ENCODE measurements at places on chromosomes 3 and 15.

DNA sequence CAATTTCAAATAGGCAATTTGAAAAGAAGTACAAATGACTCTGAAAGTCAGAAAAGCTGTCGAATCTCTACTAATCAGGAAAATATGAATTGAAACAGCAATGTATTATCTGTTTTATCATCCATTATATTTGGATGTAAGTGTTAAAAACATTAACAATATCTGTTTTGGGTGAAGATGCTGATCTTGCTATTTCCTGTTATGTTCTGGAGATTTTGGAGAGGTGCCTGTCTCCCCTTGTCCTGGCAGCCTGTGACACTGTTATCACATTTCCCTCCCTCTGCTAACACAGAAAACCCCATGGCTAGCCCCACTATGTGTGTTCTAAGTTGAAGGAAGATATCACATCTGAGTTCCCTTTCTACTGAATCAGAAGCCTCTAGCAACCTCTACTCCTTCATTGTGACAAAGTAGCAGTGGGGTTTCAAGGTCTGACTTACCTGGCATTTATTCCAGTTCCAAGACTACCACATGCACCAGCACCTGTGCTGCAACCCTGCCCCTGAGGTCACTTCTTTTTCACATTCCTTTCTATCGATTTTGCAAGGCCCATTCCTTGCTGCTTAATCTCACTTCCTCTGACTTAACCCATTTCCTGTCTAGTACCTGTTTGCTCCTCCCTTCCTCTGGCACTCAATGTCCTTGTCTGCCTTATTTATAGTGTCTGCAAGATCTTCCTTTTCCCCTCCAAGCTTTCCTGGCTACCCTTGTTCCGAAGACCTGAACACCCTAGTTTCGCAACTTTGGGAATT lies 95.5 kb upstream of the COL8A1 start:
- no peak for DNase-seq

DNA sequence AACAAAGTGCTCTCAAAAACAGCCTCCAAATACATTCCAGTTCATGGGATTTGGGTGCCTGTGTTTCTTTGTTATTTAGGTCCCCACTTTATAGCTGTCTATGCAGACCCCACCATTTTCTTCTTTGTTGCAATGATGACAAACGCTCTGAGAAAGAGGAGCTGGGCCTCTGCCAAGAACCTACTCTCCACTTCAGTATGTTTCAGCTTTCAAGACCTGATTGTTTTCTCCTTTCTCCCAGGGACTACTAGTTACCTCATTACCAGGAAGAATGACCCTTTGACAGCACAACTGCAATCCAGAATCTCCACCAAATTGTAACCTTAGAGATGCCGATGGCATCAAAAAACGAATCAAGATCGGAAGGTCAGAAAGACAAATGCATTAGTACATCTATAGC lies 236.8 kb downstream of the MEIS2 start:
- no peak for DNase-seq

- DNase-seq: no peak
Measured at GRCh38 chr15:76381366-76381765, 44.8 kb downstream of the ISL2 start.

DNA sequence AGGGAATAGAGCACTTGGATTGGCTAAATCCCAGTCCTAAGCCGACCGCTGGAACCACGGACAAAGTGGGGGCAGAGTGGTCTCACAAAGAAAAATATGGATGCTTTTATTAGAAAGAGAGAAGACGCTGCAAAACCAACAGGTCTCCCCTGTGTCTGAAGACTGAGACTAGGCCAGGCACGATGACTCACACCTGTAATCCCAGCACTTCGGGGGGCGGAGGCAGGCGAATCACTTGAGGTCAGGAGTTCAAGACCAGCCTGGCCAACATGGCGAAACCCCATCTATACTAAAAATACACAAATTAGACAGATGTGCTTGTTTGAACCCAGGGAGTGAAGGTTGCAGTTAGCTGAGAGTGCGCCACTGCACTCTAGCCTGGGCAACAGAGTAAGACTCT lies 61.8 kb downstream of the ZDHHC19 start:
- DNase-seq: no peak

DNA sequence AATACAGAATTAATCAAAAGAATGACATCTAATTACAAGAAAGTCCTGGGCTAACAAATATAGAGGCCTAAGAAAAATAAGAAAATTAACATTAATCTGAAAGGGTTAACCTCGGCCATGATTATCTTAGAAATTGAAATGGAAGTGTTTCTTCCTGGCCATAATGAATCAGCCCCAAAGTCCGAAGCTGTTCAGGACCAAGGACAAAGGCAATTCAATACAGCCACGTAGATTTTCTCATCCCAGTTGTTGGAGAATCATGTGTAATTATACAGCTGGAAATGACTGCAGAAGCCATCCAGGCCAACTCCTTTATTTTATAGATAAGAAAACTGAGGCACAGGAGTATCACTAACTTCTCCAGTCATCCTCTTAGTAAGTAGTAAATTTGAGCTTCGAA lies 38.0 kb upstream of the GBE1 start:
- DNase-seq: no peak

GRCh38 chr3:177810162-177810623 lies 612.9 kb upstream of the TBL1XR1 start:
- DNase-seq: no peak

DNA sequence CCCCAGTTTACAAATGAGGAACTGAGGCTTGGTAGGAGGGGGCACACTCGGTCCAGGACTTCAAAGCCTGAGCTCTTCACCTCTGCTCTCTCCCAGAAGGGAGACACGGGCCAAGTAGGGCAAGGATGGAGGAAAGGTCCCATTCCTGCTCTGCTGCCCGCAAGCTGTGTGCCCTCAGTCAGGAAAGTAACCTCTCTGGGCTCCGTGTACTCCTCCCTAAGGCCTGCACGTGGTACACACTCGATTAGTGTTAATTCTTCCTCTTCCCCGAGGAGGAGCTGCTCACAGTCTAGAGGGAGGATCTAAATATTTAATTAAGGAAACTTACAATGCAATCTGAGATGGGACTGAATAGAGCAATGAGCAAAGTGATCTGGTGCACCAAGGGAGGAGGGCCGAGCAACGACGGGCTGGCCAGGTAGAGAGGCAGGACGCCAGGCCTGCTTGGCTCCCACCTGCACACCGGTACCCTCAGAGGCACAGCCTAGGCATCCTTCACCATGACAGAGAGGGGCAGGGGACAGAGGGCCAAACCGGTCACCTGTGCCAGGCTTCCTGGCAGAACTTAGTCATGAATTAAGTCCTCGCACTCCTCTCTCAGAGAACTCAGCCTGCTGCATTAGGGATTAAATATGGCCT lies 47.2 kb upstream of the IQSEC1 start:
- DNase-seq: no peak

- DNase-seq: no peak
Measured at GRCh38 chr3:8282541-8283165, 219.0 kb upstream of the LMCD1 start.

DNA sequence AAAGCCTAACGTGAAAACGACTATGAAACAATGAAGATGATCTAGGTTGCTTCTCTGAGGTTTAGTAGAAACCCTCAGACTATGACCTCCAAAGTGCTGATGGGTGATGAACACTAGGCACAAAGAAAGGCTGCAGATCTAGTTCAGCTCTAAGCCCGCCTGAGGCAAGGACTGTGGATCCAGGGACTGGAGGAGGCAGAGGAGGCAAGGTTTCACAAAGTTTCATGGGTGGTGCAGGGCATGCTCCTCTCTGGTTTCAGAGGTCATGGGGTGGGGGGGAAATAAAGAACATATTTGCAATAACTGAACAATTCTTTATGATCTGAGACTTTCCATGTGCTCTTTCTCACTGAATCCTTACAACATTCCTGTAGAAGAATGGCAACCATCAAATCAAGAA lies 679.2 kb downstream of the NTRK3 start:
- DNase-seq: no peak

DNA sequence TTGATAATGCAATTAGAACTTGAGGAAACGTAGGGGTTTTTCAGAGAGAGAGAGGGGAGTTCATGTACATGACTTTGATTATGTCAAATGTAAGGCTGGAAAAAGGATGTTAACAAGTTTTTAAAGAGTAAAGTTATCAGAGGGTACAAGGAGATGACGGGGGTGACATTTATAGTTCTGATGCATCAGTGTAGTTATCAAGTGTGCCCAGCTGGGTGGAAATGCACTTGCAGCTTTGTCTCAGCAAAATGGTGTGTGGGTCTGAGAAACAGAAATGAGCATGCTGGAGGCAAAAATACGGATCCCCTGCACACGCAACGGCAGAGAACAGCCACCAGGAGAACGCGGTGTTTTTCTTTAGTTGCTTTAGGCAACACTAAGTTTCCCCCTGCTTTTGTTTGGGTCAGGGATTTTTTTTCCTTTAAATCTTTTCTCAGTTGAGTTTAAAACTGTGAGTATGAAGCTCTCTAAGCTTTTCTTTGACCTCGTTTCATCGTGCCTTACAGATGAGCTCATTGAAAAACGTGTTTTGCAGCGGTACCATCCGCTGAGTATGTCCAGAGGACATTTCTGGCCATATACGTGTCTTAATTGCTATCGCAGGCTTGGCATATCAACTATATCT lies 205.4 kb downstream of the PDZRN3 start:
- no peak for DNase-seq

All from NCI-H187 treated with DMSO at 0.1 percent for 48 hours (cell line).